ENCODE measurements at places on chromosomes 11 and 22.

DNA sequence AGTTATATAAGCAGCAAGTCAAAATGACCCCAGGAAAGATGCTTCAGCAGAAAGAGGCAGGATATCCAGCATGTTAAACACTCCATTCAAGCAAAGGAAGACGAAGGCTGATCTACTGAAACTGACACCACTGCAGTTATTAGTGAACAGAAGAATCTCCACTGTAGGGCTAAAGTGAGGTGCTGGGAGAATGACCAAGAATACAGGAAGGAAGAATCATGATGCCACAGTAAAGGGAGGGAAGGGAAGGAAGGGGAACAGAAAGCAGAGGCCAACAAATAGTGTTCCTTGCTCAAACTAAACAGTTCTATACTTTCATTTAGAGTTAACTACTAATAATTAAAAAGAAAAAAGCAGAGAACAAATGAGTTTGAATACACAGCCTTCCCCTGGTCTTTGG is 92.5 kb downstream of the SIK3 start:
- DNase-seq = no peak

- no peak for DNase-seq
Observed at GRCh38 chr11:19122960-19123615, 6.1 kb downstream of the ZDHHC13 start.

- no peak for DNase-seq
Observed at GRCh38 chr11:110571081-110571720, 141.0 kb downstream of the ARHGAP20 start.

DNA sequence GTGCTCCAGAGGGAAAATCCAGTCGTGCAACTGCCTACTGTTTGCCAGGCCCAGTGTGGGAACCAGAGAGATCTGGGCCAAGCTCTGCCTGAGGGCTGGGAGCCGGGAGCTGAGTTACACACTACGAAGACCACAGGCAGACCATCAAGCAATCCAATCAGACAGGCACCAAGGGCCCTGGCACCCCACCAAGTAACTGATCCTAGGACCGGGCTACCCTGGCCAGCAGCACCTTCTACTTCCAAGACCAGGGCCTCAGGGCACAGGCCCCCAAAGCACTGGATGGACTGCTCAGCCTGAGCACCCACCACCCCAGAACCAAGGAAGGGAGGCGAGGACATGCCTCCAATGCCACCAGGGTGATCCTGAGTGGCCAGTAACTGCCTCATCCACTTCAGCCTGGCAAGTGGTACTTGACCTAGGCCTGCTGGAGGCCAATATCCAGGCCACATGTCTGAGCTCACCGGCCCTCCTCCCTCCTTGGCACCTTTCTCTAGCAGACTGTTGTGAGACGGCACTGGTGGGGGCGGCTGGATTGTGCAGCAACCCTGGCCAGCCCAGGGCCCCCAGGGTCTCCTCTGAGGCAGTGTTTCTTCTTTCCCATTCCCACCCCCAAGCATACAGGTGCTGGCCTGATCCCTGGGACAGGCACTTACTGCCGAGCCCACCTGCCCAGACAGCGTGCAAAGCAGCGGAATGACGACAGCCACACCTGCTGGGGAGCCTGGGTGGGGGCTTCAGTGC is 20.7 kb upstream of the ARFGAP3 start:
- no peak for DNase-seq

DNA sequence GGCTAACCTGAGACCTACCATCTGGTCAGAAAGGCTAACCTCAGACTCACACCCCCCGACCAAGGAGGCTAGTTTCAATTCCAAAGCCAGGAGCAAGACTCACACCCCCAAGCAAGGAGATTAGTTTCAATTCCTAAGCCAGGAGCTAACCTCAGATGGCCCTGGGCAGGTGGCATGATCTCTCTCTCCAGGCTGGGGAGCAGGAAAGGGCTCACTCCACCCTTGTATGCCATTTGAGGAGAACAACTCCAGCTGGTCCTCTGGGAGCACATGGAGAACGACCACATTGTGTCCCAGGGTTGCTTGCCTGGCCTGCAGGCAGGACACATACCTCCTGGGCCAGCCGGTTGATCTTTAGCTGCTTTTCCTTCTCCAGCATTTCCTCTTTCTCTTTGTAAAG is 32.6 kb downstream of the USH1C start:
- DNase-seq = no peak

GRCh38 chr11:45662096-45662664 is 3.2 kb downstream of the CHST1 start:
- no peak for DNase-seq

DNA sequence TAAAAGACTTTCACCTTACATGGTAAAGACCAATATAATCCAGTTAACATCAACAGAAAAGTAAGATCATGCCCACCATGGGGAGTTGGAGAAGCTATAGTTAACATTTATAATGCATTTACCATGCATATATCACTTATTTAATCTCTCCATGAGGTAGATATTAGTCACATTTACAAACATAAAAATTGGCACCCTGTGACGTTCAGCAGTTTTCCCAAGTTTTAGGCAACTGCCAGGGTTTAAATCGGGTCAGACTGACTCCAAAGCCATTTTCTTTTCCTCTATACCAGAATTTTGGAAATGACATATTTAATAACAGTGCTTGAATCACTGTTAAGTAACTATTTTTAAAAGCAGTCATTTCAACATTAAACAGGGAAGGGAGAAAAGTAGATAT is 266.3 kb downstream of the DDX10 start:
- DNase-seq = no peak

GRCh38 chr11:94653561-94653960 is 86.4 kb downstream of the PIWIL4 start:
- DNase-seq = peak; percentile 5

DNA sequence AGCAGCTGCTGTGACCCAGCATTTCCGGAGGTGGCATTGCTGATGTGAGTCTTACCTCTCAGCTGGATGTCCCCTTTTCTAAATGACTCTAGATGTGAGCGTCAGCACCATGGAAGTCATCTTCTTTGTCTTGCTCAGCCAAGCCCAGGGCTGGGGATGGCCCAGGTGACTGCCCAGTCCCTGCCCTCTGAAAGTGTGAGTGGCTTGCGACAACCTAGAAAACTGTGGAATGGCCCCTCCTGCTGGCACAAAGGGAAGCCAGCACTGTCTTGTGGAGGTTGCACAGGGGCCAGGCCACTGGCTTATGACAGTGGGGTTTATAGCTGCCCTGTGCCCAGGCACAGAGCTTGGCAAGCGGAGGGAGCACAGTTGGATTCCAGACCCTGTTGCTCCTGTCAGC is 6.2 kb downstream of the TUB start:
- DNase-seq = no peak

GRCh38 chr11:34805937-34806336 is 110.2 kb downstream of the APIP start:
- DNase-seq = no peak

GRCh38 chr11:57778318-57779037 is 16.9 kb downstream of the CTNND1 start:
- DNase-seq = peak; percentile 84

GRCh38 chr11:1920909-1921573 is 1.5 kb downstream of the TNNT3 start:
- DNase-seq = peak; percentile 46

- no peak for DNase-seq
Observed at GRCh38 chr22:27655582-27656185, 145.9 kb downstream of the MN1 start.

- DNase-seq = no peak
Observed at GRCh38 chr22:27314276-27314807, 487.2 kb downstream of the MN1 start.

- no peak for DNase-seq
Observed at GRCh38 chr22:25818541-25818940, 76.6 kb downstream of the MYO18B start.

GRCh38 chr11:77876045-77876444 is 55.1 kb downstream of the AAMDC start:
- DNase-seq = no peak

GRCh38 chr11:71114124-71114851 is 138.1 kb downstream of the SHANK2 start:
- DNase-seq = no peak

- peak; percentile 71 for DNase-seq
Observed at GRCh38 chr11:133228471-133229329, 303.6 kb downstream of the OPCML start.

GRCh38 chr22:46417769-46418168 is 82.3 kb downstream of the TRMU start:
- no peak for DNase-seq

GRCh38 chr11:13065200-13065787 is 56.2 kb downstream of the RASSF10 start:
- DNase-seq = no peak

DNA sequence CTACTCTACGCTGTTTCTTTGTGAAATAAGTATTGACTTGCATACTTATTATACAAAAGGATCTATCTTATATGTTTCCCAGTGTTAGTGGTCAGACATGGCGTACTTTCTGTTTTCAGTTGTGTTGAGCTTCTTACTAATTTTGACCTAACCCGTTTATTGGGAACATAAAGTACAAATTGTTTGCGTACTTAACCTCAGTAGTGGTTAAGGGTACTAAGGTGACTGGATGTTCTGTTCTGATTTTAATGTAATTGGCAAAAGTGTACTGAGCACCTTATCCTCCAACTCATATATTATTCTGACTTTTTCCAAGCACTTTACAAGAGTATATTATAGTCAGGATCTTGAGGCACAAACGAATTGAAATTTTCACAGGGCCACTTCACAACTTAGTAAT is 17.2 kb downstream of the TBCEL start:
- DNase-seq = no peak

GRCh38 chr11:116331381-116331780 is 441.4 kb downstream of the BUD13 start:
- DNase-seq = peak; percentile 31

- DNase-seq = no peak
Observed at GRCh38 chr11:69948256-69949141, 129.3 kb upstream of the FGF3 start.

DNA sequence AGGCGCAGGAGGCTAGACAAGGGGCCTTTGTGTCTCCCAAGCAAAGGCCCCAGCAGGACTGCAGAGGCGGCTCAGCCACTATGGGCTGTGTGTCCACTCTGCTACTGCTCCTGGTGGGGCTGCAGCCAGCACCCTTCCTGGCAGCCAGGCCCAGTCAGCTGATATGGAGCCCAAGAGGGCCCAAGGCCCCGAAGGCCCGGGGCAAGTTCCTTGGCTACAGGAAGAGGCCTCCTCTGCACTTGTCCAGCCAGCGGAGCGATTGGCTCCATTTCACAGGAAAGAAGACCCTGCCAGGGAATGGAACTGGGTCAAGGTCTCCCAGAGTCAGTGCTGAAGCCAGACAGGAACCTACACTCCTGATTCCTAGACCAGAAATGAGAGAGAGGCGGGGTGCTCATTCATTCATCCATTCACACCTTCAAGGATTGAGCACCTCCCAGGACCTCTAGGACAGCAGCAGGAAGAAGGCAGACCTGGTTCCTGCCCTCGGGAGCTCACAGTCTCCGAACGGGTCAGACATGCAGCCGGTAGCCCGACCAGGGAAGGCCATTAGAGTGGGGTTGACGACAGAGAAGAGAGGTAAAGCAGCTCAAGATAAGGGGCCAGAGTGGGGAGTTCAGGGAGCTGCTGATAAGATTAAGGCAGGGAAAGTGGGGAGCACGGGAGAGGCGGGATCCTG is 811 bp upstream of the P2RY2 start:
- DNase-seq = no peak

DNA sequence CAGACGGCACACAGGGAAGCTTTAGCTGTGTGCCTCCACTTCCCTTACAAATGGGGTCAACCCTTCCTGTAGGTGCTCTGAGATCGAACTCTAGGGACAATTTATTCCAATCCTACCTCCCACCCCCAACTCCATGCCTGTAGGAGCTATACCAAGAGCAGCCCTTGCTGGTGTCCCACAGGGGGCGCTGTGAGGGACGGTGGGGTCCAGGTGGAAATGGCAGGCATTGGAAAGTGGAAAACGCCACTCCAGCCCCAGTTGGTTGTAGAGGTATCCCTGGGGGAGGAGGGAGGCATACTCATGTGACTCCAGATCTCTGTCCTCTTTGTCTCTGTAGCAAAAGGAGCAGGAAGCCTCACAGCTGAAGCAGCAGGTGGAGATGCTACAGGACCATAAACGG is 161.3 kb downstream of the MYO18B start:
- DNase-seq = peak; percentile 67

- DNase-seq = no peak
Observed at GRCh38 chr11:93221539-93221938, 23.7 kb upstream of the SLC36A4 start.

DNA sequence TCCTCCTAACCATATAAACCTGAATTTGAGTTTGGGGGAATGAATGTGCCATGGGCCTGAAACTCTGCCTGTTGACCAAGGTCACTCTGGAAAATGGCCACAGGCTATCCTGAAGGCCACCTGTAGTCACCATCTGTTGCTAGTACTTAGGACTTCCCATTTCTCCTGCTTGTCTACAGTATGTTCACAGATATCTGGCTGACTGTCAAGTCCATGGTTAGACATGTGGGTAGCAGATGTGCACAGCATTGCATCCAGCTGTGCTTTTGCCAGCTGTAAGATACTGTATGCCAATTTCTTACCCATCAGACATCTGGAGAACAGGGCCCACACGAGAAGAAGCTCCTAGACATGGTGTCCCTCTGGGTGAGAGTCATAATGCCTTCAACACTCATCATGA is 475.4 kb downstream of the INSC start:
- no peak for DNase-seq
